ENCODE measurements at places on chromosomes 3 and 15.

GRCh38 chr3:14231145-14231990, 52.8 kb downstream of the LSM3 start:
- H3K27me3 ChIP-seq, result peaks cover 26% of the 10 kb centered on the region
- H3K36me3 ChIP-seq, result peaks cover 3% of the 10 kb centered on the region
- no peak overlapping the region for H3K27ac ChIP-seq
- H3K4me3 ChIP-seq, result no peak overlapping the region
- peaks cover 11% of the 10 kb centered on the region for H3K4me1 ChIP-seq

GRCh38 chr3:53402326-53402725, 55.0 kb upstream of the DCP1A start:
- H3K27me3 ChIP-seq, result peaks cover 21% of the 10 kb centered on the region
- no peaks in the 10 kb centered on the region for H3K4me1 ChIP-seq
- H3K4me3 ChIP-seq, result no peak overlapping the region
- no peaks in the 10 kb centered on the region for H3K36me3 ChIP-seq
- DNase-seq, result no peak

- no peak overlapping the region for H3K27ac ChIP-seq
- no peaks in the 10 kb centered on the region for H3K4me1 ChIP-seq
- no peak for DNase-seq
- H3K27me3 ChIP-seq, result no peaks in the 10 kb centered on the region
These were observed 252.1 kb upstream of the MDFIC2 start for GRCh38 chr3:70564552-70564951.

- no peaks in the 10 kb centered on the region for H3K4me1 ChIP-seq
- DNase-seq, result no peak
- H3K27ac ChIP-seq, result no peak overlapping the region
- H3K27me3 ChIP-seq, result peaks cover 4% of the 10 kb centered on the region
These were observed 8.7 kb upstream of the SEMA3F start for GRCh38 chr3:50146316-50146901.

DNA sequence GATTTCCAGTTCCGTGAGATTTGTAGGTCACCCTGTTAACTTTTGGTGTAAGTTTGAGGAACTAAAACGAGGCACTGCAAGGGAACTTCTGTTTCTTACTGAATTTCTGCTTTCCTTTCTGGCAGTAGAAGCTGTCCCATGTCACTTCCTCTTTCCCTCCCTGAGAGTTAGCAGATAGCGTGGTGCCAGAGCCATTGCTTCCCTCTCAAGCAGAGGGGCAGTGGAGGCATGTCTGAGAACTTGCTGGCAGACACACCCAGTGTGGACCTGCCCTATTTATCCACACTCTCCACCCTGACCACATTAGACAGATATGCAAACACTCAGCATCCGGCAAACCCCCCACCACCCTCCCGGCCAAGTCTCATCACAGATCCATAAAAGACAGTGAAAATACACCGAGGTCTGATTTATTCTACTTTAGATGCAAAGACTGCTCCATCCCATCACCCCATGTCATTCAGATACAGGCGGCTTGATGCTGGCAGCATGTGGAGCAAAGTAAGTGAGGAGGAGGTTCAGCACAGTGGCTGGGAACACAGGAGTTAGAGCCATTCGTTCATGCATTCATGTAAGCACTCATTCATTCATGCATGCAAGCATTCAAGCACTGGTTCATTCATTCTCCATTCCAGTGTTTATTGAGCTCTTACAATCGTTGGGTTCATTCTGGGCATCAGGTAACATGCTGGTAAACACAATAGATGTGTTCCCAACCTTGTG, 324.7 kb downstream of the SHQ1 start:
- no peaks in the 10 kb centered on the region for H3K27me3 ChIP-seq
- H3K36me3 ChIP-seq, result no peaks in the 10 kb centered on the region
- no peak overlapping the region for H3K4me3 ChIP-seq

Measured in activated CD8-positive, alpha-beta T cell treated with anti-CD3 and anti-CD28 coated beads, Interleukin-2, amount 10 ng/mL, durations not matched to agents 7 days and 5 days (primary cell).